ENCODE measurements at places on chromosomes 1 and 21. TPM values are rescaled to one million over a fixed set of nuclear protein-coding genes. Genes with fewer than 3 reads are reported as not detected.

DNA sequence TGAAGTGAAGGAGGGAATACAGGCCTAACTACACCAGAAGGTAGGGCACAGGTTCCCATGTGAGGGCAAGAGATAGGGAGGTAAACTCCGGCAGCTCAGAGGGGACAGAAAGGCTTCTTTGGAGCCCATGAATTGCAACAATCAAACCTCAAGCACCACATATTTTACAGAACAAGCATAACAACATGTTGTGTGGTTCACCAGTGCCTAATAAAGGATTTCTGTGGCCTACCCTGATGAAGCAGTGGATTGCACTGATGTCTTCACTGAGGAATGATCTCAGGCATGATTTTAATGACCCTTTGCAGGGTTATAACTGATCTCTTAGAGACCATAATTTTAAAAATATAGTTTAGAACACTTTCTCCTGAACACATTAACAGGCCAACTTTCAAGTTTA is 77.4 kb downstream of the RUNX1 start:
- DNase-seq = no peak

- no peak for DNase-seq
Observed at GRCh38 chr1:95086949-95087533, 14.3 kb upstream of the ALG14 start.

Gene S100A5
- total RNA-seq = not detected

DNA sequence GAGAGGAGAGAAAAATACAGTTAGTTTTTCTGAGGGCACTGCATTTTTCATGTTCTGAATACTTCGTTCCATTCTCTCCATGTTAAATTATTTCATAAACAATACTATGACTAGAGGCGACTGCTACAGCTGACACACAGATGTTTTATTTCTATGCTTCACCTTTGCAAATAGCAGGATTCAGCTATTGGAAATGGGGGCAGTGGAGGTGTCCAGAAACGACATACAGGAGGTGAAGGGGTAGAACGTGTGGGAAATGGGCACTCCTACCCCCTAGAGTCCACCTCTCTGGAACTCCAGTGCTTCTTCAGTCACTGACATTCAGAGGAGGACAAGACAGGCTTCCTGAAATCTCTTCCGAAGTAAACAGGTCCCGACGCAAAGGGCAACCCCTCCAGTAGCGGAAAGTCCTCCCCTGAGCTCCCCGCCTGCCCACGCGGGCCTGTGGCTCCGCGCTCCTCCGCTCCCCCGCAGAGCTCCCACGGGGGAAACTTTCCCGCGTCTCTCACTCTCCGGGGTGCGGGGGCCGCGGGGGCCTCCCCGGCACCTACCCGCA is 480 bp downstream of the DPYD start:
- DNase-seq = peak; percentile 17
